ENCODE measurements at places on chromosomes 13 and 19. TPM values are rescaled to one million over a fixed set of nuclear protein-coding genes. Genes with fewer than 3 reads are reported as not detected.

Gene MICU2
- total RNA-seq, result 87.7 TPM

Gene ZNF560
- 5.8 TPM for total RNA-seq

Gene PSG3
- not detected for total RNA-seq

Gene EDNRB
- 1.8 TPM for total RNA-seq

Gene ZNF208
- total RNA-seq, result not detected

Gene SYNE4
- total RNA-seq, result not detected
